ENCODE measurements at places on chromosomes 1 and 21.

DNA sequence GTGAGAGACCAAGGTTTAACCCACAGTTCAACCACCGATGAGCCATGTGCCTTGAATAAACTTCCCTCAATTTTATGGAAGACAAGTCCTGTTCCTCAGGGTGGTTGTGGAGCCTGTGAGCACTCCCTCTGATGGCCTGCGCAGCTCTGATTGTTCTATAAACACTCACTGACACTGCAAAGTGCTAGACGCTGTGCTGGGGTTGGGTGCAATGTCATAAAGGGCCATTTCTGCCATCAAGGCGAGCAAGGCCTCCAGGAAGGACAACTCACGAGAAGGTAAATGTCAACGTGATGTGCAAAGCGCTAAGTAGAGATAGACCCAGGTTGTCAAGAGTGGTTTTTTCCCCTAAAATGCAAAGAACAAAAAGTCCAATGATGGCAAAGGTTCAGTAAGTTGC is 75.7 kb upstream of the SYT6 start:
- DNase-seq = no peak
- no peak overlapping the region for H3K4me3 ChIP-seq
- H3K27me3 ChIP-seq = peaks cover 17% of the 10 kb centered on the region
- no peaks in the 10 kb centered on the region for H3K4me1 ChIP-seq
- no peaks in the 10 kb centered on the region for H3K36me3 ChIP-seq
- no peak overlapping the region for H3K27ac ChIP-seq

DNA sequence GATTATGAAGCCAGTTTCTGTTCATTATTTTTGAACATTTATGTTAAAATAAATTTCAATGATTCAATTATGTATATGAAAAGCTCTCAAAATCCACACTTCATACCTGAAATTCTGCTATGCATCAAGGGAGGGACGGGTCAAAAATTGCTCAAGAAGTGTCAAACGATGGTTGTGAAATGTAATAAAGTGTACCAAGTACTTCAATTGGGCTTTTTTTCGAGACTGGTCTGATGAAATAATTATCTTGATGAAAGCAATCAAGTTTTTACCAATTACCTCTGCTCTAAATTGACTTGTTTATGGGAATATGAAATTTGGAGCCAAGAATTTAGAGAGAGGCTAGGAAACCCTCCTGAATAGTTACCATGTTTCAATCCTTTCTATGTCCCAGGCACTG is 7.9 kb downstream of the OSCP1 start:
- no peaks in the 10 kb centered on the region for H3K27me3 ChIP-seq
- no peak for DNase-seq
- H3K36me3 ChIP-seq = no peaks in the 10 kb centered on the region
- no peak overlapping the region for H3K4me3 ChIP-seq
- H3K27ac ChIP-seq = no peak overlapping the region

GRCh38 chr1:215891266-215892057 is 324.4 kb downstream of the KCTD3 start:
- no peaks in the 10 kb centered on the region for H3K4me1 ChIP-seq
- no peaks in the 10 kb centered on the region for H3K27me3 ChIP-seq
- H3K36me3 ChIP-seq = no peaks in the 10 kb centered on the region
- no peak for DNase-seq
- no peak overlapping the region for H3K4me3 ChIP-seq

- H3K27me3 ChIP-seq = peaks cover 8% of the 10 kb centered on the region
- peak; percentile 64 for DNase-seq
- no peak overlapping the region for H3K4me3 ChIP-seq
- no peaks in the 10 kb centered on the region for H3K4me1 ChIP-seq
- H3K27ac ChIP-seq = no peak overlapping the region
These were observed 133.9 kb upstream of the IGSF21 start for GRCh38 chr1:17973694-17974093.

GRCh38 chr1:64245495-64245894 is 42.1 kb downstream of the UBE2U start:
- peak overlapping the region; percentile 71 for H3K4me3 ChIP-seq
- H3K27me3 ChIP-seq = no peaks in the 10 kb centered on the region
- no peak overlapping the region for H3K27ac ChIP-seq
- H3K36me3 ChIP-seq = no peaks in the 10 kb centered on the region
- peak; percentile 60 for DNase-seq

DNA sequence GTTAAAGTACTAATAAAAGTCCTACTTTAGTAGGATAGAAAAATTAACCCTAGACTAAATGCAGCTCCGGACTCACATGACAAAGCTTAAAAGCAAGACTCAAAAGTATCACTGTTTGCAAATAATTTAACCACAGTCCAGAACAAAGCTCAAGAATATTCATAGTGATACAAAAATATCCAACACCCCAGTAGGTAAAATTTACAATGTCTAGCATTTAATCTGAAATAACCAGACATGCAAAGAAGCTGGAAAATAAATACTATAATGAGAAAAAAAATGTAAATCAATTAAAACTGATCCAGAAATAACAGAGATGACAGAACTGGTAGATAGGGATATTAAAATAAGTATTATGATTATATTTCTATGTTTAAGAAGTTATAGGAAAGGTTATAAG is 67.0 kb downstream of the KIAA0319L start:
- H3K27ac ChIP-seq = no peak overlapping the region
- H3K27me3 ChIP-seq = no peaks in the 10 kb centered on the region
- no peaks in the 10 kb centered on the region for H3K4me1 ChIP-seq
- H3K36me3 ChIP-seq = peaks cover 15% of the 10 kb centered on the region

- H3K27me3 ChIP-seq = no peaks in the 10 kb centered on the region
- no peak overlapping the region for H3K4me3 ChIP-seq
- peak; percentile 86 for DNase-seq
- H3K36me3 ChIP-seq = no peaks in the 10 kb centered on the region
- no peak overlapping the region for H3K27ac ChIP-seq
These were observed 84.3 kb upstream of the VAV3 start for GRCh38 chr1:108049178-108049819.

DNA sequence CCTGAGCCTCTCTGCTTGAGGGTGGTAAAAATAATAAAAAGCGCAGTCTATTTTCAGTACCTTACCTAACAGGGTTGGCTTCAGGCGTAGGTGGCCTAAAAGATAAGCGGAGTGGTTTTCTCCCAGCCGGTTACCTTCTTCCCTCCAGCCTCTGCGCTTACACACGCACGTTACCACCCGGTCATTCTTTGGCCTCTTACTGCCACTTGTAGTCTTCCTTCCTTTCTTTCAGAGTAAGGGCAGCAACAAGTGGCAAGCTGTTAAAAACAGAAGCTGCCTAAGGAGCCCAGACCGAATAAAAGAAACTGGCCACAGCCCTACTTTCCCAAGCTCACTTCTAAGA is 35.4 kb downstream of the CLCA1 start:
- H3K27ac ChIP-seq = no peak overlapping the region
- peak; percentile 59 for DNase-seq
- H3K4me3 ChIP-seq = no peak overlapping the region
- no peaks in the 10 kb centered on the region for H3K27me3 ChIP-seq
- H3K4me1 ChIP-seq = peaks cover 15% of the 10 kb centered on the region
- H3K36me3 ChIP-seq = no peaks in the 10 kb centered on the region

GRCh38 chr1:34479731-34480130 is 275.1 kb upstream of the GJB5 start:
- no peaks in the 10 kb centered on the region for H3K36me3 ChIP-seq
- no peak overlapping the region for H3K4me3 ChIP-seq
- DNase-seq = peak; percentile 53
- H3K4me1 ChIP-seq = no peaks in the 10 kb centered on the region
- peaks cover 18% of the 10 kb centered on the region for H3K27me3 ChIP-seq
- no peak overlapping the region for H3K27ac ChIP-seq

GRCh38 chr1:85607126-85607920 is 26.8 kb downstream of the CCN1 start:
- peak overlapping the region; percentile 16 for H3K4me3 ChIP-seq
- peaks cover 18% of the 10 kb centered on the region for H3K4me1 ChIP-seq
- no peaks in the 10 kb centered on the region for H3K36me3 ChIP-seq
- peak overlapping the region; percentile 82 for H3K27ac ChIP-seq
- DNase-seq = peak; percentile 97

DNA sequence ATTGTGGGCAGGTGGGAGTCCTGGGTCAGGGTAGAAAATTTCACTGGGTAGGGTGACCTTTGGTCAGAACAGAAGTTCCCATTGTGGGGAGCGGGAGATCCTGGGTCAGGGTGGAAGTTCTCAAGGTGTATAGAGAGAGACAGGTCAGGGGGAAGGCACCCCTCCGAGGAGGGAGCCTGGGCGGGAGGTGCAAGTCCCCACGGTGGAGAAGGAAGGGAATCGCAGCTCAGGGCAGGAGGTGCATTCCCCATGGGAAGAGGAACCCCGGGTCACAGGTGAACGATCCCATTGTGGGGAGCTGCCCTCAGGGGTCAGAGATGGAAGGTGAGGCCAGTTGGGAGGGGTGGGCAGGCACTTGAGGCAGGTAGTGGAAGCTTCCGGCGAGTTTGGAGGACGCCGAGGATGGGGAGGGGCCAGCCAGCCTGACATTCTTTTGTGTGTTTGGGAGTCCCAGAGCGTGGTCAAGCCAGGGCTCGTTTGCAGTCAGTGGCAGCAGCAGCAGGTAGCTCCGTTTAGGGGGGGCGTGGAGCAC is 637 bp downstream of the LYPLA2 start:
- H3K27ac ChIP-seq = no peak overlapping the region
- H3K36me3 ChIP-seq = peaks cover 40% of the 10 kb centered on the region
- no peaks in the 10 kb centered on the region for H3K27me3 ChIP-seq

DNA sequence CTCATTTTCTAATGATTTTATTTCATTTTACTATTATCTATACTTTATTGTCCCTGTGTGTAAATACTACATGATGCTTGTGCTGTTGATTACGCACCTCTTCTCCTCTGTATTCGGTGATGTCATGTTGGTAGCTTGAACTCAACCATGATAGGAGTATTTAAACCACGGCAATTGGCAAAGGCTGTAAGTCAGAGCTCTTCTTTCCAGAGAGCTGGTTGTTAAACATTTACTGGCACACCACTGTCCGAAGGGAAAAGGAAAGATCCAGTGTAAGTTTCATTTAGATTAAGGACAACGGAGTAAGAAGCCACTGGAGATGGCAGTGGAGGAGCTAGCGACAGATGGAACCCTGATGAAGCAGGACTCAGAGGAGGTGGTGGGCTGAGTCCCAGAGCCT is 93.4 kb upstream of the KCNE2 start:
- H3K4me3 ChIP-seq = no peak overlapping the region
- H3K27ac ChIP-seq = no peak overlapping the region
- H3K4me1 ChIP-seq = no peaks in the 10 kb centered on the region
- DNase-seq = no peak

GRCh38 chr1:98947071-98947470 is 57.6 kb downstream of the PLPPR5 start:
- no peak overlapping the region for H3K27ac ChIP-seq
- H3K36me3 ChIP-seq = no peaks in the 10 kb centered on the region
- H3K4me1 ChIP-seq = no peaks in the 10 kb centered on the region
- H3K4me3 ChIP-seq = no peak overlapping the region

DNA sequence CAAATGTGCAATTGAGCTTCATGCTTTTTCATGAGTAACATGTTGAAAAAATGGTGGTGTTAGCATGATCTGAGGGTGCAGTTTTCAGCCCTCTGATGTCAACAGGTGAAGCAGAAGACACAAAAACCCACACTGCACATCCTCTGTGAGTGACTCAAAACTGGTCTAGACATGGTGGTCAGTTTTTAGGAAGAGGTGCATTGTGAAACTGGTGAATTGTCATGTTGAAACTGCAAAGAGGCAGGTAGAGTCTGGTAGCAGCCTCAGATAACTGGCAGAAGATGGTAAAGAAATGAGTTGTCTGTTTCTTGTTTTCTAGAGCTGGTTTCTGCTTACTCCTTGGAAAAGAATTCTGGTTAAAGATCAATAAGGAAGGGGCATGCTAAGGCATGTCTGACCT is 97.3 kb upstream of the HMCN1 start:
- H3K4me1 ChIP-seq = no peaks in the 10 kb centered on the region
- no peak for DNase-seq
- no peaks in the 10 kb centered on the region for H3K27me3 ChIP-seq
- H3K36me3 ChIP-seq = no peaks in the 10 kb centered on the region

GRCh38 chr1:68454534-68454933 is 4.8 kb upstream of the RPE65 start:
- no peaks in the 10 kb centered on the region for H3K4me1 ChIP-seq
- no peak overlapping the region for H3K4me3 ChIP-seq
- no peaks in the 10 kb centered on the region for H3K36me3 ChIP-seq

DNA sequence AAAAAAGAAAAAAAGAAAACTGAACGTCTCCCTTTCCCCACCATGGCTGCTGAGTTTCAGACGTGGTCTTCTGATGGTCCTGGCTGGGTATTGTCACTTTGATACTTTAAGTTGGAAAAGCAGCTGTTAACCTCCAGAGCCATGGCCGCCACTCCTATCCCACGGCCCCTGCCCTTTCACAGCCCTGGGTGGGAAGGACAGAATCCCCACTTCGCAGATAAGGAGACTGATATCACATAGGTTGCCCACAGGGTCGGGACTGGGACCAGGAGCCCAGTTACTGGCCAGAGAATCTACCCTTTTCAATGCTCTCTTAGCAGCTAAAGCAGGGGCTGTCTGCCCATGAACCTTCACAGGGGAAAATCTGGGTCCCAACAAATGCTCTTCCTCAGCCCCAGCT is 16.8 kb downstream of the BMP8A start:
- no peaks in the 10 kb centered on the region for H3K36me3 ChIP-seq
- H3K27ac ChIP-seq = no peak overlapping the region
- DNase-seq = no peak
- H3K4me3 ChIP-seq = no peak overlapping the region

DNA sequence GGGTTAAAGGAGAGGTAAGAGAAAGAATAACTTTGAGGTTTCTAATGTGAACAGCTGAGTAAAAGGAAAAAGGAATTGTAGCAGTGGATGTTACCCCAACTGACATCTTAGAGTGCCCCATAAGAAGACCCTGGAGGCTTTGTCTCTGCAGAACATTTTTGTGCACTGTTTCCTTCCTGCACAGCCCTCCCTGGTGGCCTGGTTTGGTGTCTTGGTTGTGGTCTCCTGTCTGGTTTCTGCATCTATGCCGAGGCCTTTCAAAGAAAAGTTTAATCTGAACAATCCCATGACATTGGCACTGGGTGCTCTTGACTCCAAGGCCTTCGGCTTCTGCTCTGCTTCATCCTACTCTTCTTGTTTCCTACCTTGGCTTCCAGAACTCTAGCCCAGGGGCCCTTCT is 57.8 kb downstream of the RHOU start:
- no peaks in the 10 kb centered on the region for H3K36me3 ChIP-seq
- DNase-seq = peak; percentile 36

GRCh38 chr1:80211691-80212380 is 1205.3 kb upstream of the ADGRL4 start:
- H3K27me3 ChIP-seq = no peaks in the 10 kb centered on the region
- no peak for DNase-seq
- H3K4me3 ChIP-seq = no peak overlapping the region
- no peaks in the 10 kb centered on the region for H3K4me1 ChIP-seq

GRCh38 chr1:240524356-240525069 is 87.4 kb downstream of the GREM2 start:
- peaks cover 10% of the 10 kb centered on the region for H3K36me3 ChIP-seq
- no peak overlapping the region for H3K4me3 ChIP-seq
- no peak overlapping the region for H3K27ac ChIP-seq
- DNase-seq = no peak
- H3K4me1 ChIP-seq = peaks cover 19% of the 10 kb centered on the region
- H3K27me3 ChIP-seq = no peaks in the 10 kb centered on the region

DNA sequence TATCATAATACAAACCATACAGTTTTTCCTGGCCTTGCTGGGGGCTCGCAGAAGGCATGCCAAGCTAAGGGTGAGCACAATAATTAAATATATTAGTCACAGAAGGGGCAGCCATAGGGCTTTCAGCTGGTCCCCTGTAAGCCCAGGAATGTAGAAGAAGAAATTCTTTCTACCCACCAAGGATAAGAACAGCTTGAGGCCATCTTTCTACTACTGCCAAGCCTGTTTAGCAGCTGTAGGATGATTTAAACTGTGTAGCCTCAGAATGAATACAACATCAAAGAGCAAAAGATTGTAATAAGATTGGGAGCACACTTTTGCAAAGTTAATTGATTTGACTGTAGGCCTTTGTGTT is 171.5 kb downstream of the LRRC7 start:
- no peaks in the 10 kb centered on the region for H3K4me1 ChIP-seq
- no peaks in the 10 kb centered on the region for H3K27me3 ChIP-seq
- no peaks in the 10 kb centered on the region for H3K36me3 ChIP-seq
- DNase-seq = no peak
- no peak overlapping the region for H3K4me3 ChIP-seq

Measured in endodermal cell (in vitro differentiated cells).